ENCODE measurements at places on chromosomes 11 and 22.

DNA sequence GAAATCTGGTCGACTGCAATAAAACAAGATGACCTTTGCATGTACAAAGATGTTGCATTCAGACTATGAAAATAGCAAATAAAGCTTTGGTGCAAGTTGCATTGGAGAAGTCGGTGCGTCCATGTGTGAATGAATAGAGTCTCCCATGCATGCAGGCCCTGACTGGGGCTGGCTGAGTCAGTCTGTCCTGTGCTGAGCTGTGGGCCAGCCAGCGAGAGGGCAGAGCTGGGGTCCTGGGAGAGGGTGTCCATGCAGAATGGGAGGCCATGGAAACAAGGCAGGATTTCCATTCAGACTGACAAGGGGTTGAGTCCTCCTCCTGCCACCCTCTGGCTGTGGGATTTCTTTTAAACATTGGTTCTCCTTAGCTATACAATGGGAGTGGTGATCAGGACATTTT is 2.3 kb upstream of the CRYBB3 start:
- no peak for DNase-seq

DNA sequence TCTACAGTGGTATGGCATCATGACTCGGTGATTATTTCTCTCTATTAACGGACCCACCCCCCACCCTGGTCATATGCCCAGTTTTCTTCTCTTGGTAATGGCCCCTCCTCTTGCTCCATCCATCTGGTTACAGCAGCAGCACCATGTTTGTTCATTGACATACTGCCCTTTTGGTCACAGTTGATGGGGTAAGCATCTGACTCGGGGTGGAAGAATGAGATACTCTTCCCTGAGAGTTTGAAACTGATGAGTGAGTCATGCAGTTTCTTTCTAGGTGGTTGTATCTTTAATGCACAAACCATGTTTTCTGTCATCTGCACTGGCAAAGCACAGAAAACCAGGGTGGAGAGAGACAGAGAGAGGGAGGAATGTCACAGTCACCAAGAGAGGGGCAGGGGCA is 126.0 kb downstream of the SYN3 start:
- DNase-seq: no peak

- DNase-seq: no peak
Measured at GRCh38 chr22:20531404-20532201, 24.2 kb downstream of the MED15 start.

GRCh38 chr11:833114-833791 is 501 bp downstream of the CD151 start:
- DNase-seq: peak; percentile 82

DNA sequence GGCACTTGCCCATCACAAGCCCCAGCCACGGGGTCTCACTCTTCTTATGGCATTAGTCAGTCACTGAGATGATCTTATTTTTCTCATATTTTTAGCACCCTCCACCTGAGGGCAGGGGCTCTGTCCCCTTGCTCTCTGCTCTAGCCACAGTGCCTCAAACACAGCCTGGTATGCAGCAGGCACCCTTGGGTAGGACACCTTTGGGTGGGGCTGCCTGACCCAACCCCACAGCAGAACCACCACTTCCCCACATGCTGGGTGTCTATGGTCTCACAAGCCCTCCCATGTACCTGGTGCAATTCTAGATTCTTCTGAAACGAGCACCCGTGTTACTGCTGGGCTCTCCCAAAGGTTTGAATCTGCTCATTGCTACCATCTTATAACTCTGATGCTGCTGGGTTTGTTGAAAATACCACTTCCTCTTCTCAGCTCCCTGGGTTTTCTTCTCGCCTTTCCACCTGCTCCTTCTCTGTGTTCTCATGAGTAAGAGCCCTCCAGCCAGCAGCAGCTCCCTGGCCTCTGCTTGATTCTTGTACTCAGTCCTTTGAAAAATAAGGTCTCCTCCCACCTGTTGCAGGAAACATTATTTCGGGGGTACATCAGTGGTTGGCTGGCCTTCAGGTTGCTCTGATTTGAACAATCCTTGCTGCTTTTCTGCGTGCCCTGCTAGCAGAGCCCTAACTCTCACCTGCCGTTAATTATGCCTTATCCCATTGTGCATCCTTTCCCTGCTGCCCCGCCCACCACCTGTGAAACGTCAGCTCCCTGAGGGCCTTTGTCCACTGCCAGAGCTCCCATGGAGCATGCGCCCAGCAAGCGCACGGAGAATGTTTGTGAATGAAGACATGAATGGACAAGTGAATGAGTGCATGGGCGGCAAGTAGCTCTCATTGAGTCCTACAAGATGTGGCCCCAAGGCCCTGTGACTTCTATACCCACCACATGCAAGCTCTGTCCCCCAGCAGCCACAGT is 1181.6 kb downstream of the TBC1D22A start:
- DNase-seq: no peak

DNA sequence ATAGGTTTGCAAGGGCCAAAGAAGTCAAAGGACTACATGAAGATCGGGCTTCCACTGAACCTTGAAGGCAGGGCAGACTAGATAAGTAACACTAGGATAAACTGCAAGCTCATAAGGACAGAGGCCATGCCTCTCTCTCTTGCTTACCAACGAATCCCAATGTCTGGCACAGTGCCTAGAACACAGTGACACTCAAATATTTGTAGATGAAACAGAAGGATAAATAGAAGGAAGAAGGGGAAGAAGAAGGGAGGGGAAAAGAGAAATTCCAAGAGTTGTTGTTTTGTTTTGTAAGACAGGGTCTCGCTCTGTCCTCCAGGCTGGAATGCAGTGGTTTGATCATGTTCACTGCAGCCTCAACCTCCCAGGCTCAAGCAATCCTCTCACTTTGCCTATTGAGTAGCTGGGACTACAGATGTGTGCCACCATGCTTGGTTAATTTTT is 26.9 kb downstream of the SIK3 start:
- no peak for DNase-seq

DNA sequence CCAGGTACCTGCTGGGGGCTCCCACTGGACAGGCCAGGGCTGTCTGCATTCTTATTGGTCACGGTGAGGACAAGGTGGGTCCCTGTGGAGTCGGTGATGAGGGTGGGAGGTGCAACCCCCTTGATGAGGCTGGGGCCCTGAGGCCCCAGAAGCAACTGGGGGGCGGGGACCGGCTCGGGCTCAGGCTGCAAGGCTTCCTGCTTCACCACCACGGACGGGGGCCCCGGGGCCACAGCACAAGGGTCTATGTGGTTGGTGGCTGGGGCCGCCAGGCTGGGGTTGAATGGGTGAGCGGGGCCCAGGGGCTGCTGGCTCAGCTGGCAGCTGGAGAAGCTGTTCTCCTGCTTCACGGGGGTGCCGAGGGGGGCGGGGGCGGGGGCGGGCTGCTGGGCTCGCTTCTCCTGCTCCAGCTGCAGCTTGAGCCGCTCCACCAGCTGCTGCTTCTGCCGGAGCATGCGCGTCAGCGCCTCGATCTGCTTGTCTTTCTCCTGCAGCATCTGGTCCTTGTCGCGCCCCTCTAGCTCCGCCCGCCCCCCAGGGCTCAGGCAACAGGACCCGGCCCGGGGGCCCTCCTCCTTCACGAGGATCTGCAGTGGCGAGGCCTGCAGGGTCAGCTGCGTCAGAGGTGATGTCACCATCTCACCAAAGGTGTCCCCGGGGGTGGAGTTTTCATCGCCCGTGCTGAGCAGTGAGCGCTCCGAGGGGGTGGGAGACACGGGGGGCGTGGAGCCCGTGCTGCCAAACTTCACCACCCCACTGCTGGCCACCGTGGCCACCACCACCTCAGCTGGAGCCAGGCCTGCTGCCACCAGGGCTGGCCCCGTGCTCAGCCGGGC is 48.2 kb downstream of the SGSM3 start:
- peak; percentile 39 for DNase-seq
